Central memory CD4-positive, alpha-beta T cell (primary cell): ENCODE measurements at places on chromosomes 16 and 17.

DNA sequence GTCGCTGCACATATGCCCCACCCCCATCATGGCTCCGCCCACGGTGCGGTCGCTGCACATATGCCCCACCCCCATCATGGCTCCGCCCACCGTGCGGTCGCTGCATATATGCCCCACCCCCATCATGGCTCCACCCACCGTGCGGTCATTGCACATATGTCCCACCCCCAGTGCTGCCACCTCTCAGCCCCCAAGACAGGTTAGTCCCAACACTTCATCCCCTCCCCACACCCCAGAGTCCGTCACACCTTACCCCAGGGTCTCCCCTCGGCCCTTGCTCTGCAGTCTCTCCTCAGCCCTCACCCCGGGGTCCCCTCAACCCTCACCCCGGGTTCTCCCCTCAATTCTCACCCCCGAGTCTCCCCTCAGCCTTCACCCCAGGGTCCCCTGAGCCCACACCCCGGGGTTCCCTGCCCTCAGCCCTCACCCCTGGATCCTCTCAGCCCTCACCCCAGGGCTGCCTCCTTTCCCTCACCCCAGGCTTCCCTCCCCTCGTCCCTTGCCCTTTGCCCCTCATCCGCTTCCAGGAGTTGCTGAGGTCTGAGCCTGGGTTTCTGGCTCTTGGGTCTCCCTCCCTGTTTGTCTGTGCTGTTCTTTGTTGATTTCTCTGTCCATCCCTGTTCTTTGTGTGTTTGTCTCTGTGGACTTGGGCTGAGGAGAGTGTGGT, 25.6 kb downstream of the TPSG1 start:
- DNase-seq: no peak

DNA sequence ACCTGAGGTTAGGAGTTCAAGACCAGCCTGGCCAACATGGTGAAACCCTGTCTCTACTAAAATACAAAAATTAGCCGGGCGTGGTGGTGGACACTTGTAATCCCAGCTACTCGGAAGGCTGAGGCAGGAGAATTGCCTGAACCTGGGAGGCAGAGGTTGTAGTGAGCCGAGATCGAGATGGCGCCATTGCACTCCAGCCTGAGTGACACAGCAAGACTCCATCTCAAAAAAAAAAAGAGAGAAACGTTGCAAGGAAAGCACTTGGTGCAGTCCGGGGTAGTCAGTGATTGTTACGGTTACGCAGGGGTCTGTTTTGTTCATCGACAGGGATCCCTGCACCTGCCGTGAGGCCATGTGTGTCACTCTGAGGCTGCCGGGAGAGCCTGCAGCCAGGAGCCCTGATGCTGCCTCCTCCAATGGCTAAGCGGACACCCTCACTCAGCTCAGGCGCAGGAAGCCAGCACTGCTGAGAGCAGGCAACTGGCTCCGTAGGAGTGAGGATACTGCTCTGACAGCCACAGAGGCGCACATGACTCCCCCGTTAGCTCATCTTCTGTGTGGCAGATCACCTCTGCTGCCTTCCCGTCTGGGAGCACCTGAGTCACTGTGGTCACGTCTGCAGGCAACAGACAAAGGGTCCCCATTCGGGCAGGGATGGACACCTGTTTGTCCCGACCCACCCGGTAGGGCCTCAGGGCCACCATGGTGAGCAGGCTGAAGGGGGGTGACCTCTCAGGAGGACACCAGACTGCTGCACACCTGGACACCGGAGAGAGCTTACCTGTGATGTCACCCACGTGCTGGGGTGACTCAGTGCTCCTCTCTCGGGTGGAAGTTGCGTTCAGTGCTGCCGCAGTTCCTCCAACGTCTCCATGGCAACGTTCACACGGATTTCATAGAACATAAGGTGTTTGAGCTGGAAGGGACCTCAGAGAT, 5.2 kb upstream of the RAB26 start:
- no peak for DNase-seq

GRCh38 chr17:64323774-64324173, 60.7 kb upstream of the TEX2 start:
- no peak for DNase-seq

DNA sequence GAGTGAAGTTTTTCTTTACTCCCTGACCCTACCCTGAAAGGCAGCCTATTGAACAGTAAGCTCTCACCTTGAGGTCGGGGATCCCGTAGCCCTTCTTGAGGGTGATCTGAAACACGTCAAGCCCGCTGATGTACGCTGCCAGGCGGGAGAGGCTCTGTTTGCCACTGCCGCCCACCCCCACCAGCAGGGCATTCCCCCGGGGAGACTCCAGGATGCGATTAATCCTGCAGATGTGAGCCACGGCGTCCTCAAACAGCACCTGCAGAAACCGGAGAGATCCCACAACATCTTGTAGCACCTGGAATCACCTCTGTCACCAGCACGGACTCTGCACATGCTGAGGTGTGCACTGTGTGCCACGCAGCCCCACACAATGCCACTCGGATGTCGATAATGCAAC, 96.8 kb downstream of the PGS1 start:
- no peak for DNase-seq

- peak; percentile 28 for DNase-seq
These were observed 14.6 kb downstream of the ALOX12B start for GRCh38 chr17:8072729-8073461.

- DNase-seq: no peak
These were observed 8.4 kb downstream of the C1QBP start for GRCh38 chr17:5430413-5430999.

- DNase-seq: no peak
These were observed 306.9 kb upstream of the CA10 start for GRCh38 chr17:52465407-52465806.

DNA sequence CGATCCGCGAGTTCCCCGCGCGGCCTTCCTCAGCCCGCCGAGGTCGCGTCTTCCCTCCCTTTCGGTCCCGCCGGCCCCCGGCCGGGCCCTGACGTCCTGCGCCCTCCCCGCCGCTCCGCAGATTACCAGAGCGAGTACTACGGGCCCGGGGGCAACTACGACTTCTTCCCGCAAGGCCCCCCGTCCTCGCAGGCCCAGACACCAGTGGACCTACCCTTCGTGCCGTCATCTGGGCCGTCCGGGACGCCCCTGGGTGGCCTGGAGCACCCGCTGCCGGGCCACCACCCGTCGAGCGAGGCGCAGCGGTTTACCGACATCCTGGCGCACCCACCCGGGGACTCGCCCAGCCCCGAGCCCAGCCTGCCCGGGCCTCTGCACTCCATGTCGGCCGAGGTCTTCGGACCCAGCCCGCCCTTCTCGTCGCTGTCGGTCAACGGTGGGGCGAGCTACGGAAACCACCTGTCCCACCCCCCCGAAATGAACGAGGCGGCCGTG, 5.4 kb downstream of the LHX1 start:
- no peak for DNase-seq

DNA sequence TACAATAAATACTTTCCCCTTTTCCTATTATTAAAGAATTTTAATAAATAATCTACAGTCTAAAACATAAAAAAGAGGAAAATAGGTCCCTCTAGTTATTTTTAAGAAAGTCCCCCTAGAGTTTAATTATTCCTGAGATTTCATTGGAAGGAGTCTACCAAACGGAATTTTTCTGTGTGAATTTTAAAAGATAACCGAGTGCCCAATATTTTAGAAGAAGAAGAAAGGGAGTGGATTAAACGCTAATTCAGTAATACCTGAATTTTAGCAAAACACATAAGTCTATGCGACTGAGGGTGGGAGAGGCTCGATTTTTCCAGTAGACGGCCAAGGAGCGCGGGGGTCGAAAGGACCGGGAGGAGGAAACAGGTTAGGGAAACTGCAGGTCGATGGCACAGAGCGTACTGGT, 2.2 kb downstream of the HOXB2 start:
- no peak for DNase-seq

GRCh38 chr17:29176558-29177351, 3.4 kb downstream of the MYO18A start:
- peak; percentile 46 for DNase-seq

GRCh38 chr17:30472238-30472890, 4.8 kb upstream of the GOSR1 start:
- no peak for DNase-seq

DNA sequence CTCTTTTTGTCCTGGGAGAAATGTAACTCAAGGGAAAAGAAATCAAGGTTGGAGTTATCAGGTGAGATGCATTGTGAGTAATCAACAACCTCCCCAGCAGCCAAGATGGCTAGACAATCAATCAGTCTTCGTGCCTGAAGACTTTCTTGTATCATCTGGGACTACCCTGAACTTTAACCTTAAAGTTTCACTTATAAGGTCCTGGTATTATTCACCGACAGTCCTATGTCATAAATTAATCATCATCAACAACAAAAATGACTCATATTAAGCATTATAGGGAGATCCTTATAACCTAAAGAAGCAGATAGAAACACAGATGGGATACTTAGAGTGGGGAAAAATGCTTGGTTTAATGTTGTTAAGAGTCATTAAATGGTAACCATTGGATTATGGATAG, 7.7 kb upstream of the TEKT3 start:
- no peak for DNase-seq

GRCh38 chr16:76294396-76295214, 17.4 kb downstream of the CNTNAP4 start:
- DNase-seq: no peak

DNA sequence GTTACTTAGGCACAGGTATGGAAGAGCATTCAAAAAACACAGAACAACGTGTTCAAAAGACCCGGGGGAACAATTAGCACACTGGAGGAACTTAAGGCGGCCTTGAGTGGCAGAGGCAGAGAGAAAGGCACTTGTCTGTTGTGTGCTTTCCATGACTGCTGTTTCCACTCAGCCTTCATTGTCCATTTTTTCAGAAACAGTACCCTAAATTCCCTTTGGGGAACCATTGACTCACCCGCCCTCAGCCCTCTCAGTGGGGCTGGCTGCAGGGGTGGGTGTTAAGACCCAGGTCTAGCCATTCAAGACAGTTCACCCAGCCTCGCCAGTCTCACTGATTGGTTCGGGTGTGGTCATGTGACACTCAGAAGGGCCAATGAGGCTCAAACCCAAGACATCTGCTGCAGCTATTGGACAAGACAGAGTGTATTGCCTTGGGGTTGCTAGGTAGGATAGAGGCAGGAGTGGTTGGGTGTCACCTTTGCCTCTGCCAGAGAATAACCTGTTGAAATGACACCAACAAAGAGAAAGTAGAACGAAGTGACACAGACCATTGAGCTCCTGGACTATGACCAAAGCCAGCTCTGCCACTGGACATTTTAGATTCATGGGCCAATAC, 19.6 kb upstream of the CEP20 start:
- peak; percentile 5 for DNase-seq
